ENCODE measurements at places on chromosomes 16 and 17. TPM values are rescaled to one million over a fixed set of nuclear protein-coding genes. Genes with fewer than 3 reads are reported as not detected.

DNA sequence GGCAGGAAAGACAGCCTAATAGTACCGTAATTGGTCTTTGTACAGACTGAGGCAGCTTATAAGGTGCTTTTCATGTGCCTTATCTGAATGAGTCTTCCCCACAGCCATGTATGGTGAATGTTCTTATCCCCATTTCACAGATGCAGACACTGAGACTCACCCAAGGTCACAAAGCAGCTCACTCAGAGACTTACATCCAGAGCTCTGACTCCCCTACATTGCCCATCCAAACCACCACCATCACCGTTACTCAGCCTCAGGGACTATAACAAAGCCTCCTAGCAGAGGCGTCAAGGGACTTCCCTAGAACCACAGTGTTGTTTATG is 627 bp upstream of the GPR179 start:
- no peak for DNase-seq

DNA sequence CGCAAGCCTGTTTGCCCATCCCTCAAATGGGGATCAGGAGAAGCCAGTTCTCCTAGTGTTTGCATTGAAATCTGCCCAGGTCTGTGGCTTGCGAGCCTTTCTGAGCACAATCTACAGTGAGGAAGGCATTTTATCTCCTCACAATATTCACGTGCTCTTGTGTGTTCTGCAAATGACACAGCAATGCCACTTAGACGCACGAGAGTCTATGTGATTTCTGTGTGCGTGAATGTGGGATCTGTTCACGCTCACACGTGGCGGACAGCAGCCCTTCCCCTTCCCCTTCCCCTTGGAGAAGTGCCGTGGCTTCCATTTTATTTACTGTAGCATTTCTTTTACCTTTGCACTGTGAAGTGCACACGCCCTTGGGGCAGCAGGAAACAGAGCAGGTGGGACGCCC is 17.7 kb upstream of the CBFA2T3 start:
- no peak for DNase-seq

DNA sequence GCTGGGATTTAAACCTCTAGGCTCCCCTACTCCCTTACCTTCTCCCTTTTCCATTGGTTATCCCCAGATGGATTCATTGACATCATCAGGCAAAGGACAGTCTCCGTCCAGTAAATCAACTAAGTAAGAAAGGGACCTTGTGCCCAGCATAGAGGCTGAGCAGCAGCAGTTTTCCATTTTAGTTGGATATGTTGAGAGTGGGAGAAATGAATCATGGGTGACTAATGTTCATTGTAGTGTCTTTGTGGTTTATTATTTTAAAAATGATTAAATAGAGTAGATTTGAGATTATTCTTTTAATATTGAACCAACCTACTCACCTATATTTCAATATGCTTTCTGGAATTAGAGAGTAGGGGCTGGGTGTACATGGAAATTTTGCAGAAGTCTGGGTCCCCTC is 99.4 kb upstream of the CACNG3 start:
- DNase-seq: no peak

The ARHGAP27 gene
- total RNA-seq: 9.0 TPM

The SLC5A11 gene
- total RNA-seq: not detected

The TMEM235 gene
- total RNA-seq: 1.2 TPM

Data from spinal cord (tissue), 10 donors.